ENCODE measurements at places on chromosomes 12 and 14.

DNA sequence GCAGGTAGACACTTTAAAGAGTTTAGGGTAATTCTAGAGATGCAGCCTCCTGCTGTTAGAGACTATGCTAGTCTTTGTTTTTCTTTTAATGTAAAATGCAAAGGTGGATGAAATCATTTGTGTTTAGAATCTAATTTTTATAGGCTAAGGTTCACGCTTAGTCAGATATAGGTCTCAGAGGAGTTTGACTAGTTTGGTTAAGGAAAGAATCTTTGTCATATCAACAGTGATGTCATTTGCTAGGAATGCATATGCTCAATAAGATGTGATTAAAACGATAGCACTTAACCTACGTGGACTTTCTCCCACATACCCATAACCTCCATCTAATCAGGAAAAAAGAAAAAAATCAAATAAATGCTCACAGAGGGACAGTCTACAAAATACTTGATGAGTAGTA is 859.3 kb upstream of the ATXN7L3B start:
- DNase-seq = no peak

GRCh38 chr12:128534906-128535305 is 267.9 kb downstream of the TMEM132C start:
- no peak for DNase-seq

DNA sequence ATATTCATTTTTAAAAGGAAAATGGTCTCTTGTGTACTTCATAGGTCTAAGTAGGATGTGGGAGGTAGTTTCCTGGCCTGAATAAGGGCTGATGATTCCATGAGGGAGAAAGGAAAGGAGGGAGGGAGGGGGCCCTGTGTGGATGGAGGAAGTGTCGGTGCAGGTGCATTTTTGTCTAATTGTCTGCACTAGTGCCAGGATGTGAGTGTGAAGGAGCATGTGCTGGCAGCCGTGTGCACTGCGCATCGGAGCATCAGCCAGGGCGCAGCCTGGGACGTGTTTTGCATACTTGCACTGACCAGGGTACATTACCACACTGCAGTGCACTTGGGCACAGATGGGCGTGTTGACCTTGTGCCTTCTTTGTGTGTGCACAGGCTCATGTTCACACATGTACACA is 29.2 kb downstream of the SMUG1 start:
- DNase-seq = no peak

DNA sequence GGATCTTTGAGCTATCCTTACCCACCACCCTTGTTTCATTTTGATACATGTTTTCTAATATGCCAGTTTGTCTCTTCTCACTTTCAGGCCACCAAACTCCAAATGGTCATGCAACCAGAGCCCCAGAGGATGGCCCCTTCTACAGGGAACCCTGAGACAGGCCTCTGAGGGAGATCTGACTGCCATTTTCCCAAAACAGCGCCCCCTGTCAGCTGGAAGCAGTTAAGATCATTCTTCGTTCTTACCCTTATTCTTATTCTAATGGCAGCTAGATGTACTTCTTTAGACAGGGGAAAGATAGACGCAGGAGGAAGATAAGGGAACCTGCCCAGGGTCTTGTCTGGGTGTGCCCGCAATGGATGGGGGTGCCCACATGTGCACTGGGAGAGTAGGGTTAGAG is 38.4 kb downstream of the C12orf56 start:
- no peak for DNase-seq

DNA sequence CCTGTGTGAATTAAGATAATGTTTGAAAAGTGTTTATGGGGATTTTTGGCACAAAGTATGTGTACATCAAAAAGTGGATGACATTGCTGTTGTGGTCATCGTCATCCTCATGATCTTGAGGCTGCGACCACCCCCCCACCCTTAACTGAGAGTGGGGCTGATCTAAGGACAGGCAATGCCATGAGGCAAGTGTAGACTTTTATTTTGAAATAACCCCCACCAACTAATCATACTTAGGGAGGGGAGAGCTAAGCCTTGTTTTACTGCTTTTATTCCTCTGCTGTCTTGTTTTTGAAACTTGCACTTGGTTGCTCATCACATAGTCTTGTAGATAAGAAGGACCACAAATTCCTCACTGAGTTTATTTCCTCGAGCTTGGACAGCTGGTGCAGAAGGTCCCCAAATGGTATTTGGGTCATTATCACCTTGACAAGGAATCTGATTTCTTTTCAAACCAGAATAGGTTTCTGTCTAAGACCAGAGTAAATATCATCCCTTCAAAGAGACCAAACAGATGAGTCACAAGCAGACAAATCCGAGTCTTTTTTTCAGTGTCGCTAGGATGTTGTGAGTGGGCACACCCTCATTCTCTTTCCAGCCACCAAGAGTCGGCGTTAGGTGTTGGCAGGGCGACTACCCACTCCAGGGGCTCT is 23.9 kb upstream of the SMOC1 start:
- no peak for DNase-seq

GRCh38 chr12:7869137-7869536 is 3.6 kb downstream of the SLC2A14 start:
- no peak for DNase-seq

- DNase-seq = no peak
Measured at GRCh38 chr12:62098132-62098531, 162.1 kb upstream of the USP15 start.

GRCh38 chr12:45268672-45269411 is 52.9 kb downstream of the ANO6 start:
- no peak for DNase-seq

- no peak for DNase-seq
Measured at GRCh38 chr14:33916663-33917565, 34.0 kb downstream of the EGLN3 start.

DNA sequence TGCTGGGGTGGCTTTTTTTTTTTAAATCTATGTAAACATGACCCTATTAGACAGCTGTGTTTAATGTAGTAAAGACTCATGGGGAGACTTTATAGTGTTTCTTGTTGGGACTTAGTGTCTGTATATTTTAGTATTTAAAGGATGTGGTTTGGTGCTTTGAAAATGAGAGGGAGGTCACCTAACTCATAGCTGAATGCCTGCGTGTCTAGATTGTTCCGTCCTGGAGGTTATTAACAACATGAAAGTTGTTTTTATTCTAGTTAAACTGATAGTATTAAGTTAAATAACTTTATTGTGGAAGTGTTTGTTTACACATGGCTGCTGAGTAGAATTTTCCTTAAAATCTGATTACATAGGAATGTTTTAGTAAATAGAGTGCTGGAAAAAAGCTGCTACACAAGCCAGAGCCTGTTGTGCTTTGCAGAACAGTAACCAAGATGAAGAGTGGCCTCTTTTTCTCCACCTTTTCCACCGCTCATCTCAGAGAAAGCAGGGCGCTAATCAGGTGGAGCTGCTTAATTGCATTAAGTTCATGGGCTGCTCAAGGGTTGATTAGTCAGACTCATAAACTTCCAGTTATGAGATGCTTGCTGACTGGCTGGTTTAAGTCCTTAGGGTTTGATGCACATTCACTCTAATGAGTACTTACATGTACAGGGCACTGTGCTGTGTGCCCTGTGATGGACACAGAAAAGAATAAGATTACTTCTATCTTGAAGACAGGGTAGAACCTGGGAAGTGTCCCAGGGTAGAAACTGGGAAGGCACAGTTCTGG is 62.7 kb downstream of the FBXO34 start:
- DNase-seq = no peak

Measured in stimulated activated CD4-positive, alpha-beta T cell treated with anti-CD3 and anti-CD28 coated beads, TNF-alpha, amount 100 ng/mL, for 1 hour (primary cell).